ENCODE measurements at places on chromosomes 16 and 17.
A peak's percentile ranks its signal among the peaks of the same experiment; 100 is the strongest.

DNA sequence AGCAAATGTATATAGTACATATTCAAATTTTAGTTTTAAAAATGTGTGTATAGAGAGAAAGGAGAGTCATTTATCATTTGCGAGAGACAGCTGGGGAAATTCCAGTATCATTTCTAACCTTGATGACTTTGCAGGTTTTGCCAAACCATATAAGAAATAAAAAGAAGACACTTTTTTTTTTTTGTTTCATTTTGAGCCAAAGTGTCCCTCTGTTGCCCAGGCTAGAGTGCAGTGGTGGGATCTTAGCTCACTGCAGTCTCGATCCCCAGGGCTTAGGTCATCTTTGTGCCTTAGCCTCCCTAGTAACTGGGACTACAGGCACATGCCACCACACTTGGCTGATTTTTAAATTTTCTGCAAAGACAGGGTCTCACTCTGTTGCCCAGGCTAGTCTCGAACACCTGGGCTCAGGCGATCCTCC, 38.4 kb upstream of the VWA3A start:
- no peak for DNase-seq
- peaks cover 27% of the 10 kb centered on the region for H3K4me1 ChIP-seq
- H3K27me3 ChIP-seq, result no peaks in the 10 kb centered on the region
- H3K36me3 ChIP-seq, result peaks cover 13% of the 10 kb centered on the region

- peaks cover 60% of the 10 kb centered on the region for H3K4me1 ChIP-seq
- H3K27ac ChIP-seq, result peak overlapping the region; percentile 89
Observed at GRCh38 chr16:67054901-67055300, 26.0 kb downstream of the CBFB start.

- peaks cover 10% of the 10 kb centered on the region for H3K4me1 ChIP-seq
- no peaks in the 10 kb centered on the region for H3K36me3 ChIP-seq
- H3K27ac ChIP-seq, result no peak overlapping the region
- no peak overlapping the region for H3K4me3 ChIP-seq
- no peak for DNase-seq
- H3K27me3 ChIP-seq, result peaks cover 5% of the 10 kb centered on the region
Observed at GRCh38 chr17:57935833-57936807, 19.1 kb downstream of the CUEDC1 start.

DNA sequence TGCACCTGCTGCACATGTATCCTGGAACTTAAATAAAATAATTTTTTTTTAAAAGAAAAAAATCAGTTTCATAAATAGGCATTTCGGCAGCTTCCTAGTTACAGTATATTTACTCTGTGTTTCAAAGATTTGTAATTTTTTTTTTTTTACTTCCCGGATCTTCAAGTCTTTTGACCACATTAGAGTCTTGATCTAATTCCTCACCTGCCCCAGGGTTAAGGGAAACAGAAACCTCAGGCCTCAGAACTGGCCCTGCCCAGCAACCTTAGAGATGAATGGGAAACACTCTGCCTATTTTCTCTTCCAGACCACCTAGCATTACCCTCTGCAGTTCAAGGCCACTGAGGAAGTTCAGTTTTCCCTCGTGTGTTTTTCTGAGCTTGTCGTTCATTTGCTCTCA, 304.0 kb downstream of the MAF start:
- no peaks in the 10 kb centered on the region for H3K27me3 ChIP-seq
- H3K4me3 ChIP-seq, result no peak overlapping the region
- no peak for DNase-seq
- H3K27ac ChIP-seq, result no peak overlapping the region
- H3K36me3 ChIP-seq, result no peaks in the 10 kb centered on the region

DNA sequence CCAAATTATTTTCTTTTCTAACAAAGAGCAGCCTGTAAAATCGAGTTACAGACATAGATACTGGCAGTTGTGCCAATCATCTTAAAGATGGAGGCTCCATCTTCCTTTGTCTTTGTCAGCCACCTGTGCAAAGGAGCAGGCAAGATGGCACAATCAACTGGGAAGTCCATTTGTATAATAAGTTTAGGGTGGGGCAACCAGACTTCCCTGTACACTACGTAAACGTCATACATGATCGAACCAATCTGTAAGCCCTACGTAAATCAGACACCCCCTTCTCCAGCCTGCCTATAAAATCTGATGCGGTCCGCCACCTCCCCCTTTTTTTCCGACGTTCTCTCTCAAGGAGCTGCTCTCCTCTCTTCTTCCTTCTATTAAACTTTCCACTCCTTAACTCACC, 31.4 kb upstream of the MEAK7 start:
- H3K36me3 ChIP-seq, result peaks cover 61% of the 10 kb centered on the region
- no peak overlapping the region for H3K27ac ChIP-seq

GRCh38 chr17:61398721-61399130, 917 bp upstream of the TBX2 start:
- peak overlapping the region; percentile 55 for H3K27ac ChIP-seq
- peaks cover 60% of the 10 kb centered on the region for H3K27me3 ChIP-seq
- no peak for DNase-seq

- no peaks in the 10 kb centered on the region for H3K27me3 ChIP-seq
- H3K36me3 ChIP-seq, result peaks cover 3% of the 10 kb centered on the region
- no peak overlapping the region for H3K27ac ChIP-seq
- no peak for DNase-seq
- H3K4me1 ChIP-seq, result peaks cover 16% of the 10 kb centered on the region
Observed at GRCh38 chr17:17710728-17711541, 29.7 kb downstream of the RAI1 start.

- no peaks in the 10 kb centered on the region for H3K36me3 ChIP-seq
- H3K4me3 ChIP-seq, result no peak overlapping the region
- H3K27ac ChIP-seq, result no peak overlapping the region
- peaks cover 3% of the 10 kb centered on the region for H3K4me1 ChIP-seq
Observed at GRCh38 chr16:66660422-66661209, 35.9 kb downstream of the CMTM4 start.

DNA sequence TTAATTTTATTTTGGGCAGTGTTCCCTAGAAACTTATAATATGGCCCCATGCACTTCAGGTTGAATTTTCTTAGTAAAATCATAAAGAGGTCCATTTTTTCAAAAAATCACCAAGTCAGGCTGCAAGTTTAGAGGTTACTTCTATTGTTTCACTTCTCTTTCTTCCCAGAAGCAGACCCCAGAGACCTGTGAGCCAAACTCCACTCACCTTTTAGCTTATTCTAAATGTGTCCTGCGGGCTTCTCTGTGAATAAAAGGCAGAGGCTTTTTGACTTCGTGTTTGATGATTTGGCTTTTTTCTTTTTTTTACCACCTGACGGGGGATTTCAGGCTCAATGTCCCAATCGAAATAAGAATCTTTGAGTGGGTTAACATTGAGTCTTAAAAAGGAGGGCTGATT, 7.4 kb downstream of the PRKCB start:
- H3K36me3 ChIP-seq, result peaks cover 69% of the 10 kb centered on the region
- no peak for DNase-seq
- H3K27ac ChIP-seq, result peak overlapping the region; percentile 88
- peaks cover 80% of the 10 kb centered on the region for H3K4me1 ChIP-seq

GRCh38 chr16:2527071-2527783, 4.0 kb downstream of the CEMP1 start:
- H3K4me3 ChIP-seq, result no peak overlapping the region
- no peak for DNase-seq
- peaks cover 29% of the 10 kb centered on the region for H3K36me3 ChIP-seq
- H3K27me3 ChIP-seq, result no peaks in the 10 kb centered on the region
- peaks cover 6% of the 10 kb centered on the region for H3K4me1 ChIP-seq
- no peak overlapping the region for H3K27ac ChIP-seq

GRCh38 chr17:73657473-73658116, 13.3 kb upstream of the SDK2 start:
- H3K27ac ChIP-seq, result no peak overlapping the region
- H3K4me1 ChIP-seq, result no peaks in the 10 kb centered on the region
- no peak for DNase-seq
- H3K4me3 ChIP-seq, result no peak overlapping the region

DNA sequence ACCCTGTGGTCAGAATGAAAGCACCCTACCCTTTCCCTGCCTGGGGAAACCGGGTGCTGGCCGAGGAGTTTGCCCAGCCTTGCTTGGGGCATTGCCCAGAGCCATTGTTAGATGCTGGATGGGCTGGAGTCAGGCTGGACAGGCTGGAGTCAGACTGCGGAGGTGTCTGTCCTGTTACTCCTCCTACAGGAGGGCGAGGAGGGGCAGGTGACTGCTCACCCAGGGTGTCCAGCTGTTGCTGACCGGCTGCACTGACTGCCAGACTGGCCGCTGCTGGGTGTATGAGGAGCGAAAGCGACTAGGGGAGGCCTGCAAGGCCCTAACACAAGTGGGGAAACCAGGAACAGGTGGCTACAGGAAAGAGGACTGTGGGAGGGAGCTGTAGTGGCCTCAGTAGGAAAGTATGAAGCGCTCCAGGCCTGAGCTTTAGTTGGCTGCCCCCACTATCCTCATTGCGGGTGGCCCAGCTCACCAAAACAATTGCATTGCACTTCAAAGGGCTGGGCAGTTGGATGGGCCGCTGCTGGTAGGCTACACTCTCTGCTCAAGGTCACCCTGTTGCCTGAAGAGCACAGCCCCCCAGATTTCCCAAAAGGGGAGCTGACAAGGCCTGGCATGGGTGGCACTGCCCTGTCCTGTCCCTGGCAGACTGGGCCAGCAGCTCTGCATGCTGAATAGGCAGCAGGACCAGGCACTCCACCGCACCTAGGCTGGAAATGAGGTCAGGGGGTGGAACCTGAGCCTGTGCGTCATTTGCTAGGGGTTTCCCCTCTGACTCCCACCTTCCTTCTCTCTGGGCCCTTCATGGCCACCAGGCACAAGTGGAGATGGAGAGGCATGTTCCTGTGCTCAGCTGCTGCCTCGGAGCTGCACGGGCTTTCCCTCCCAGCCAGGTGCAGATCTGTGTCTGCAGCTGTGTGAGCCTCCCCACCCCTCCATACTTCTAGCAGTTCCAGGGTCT, 18.4 kb downstream of the LDHD start:
- H3K27ac ChIP-seq, result peak overlapping the region; percentile 88
- peak overlapping the region; percentile 7 for H3K4me3 ChIP-seq
- peaks cover 47% of the 10 kb centered on the region for H3K4me1 ChIP-seq
- DNase-seq, result peak; percentile 37

DNA sequence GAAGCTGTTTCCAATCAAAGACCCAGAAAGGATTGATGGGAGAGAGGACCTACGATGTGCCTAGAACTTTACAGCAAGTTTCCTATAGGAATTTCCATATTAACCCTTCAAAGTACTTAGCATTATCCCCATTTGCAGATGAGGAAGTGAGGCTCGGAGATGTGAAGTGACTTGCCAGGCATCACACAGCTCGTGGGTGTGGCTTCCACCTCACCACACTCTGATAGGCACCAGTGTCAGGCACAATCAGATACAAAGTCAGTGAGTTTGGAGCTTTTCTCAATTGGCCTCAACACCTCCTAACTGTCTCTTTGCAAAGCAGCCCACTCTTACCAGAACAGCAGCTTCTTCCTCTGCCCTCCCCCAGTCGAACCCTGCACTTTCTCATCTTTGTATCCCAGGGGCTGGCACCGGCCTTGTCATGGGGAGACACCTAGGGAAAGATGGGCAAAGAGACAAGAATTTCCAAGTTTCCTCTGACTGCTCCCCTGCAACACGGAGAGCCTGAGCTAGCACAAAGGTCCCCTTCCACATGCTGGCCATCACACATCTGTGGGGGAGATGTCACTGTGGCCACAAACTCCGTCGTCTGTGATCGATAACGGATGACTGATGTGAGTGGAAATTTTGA, 37.4 kb upstream of the CCL1 start:
- peaks cover 41% of the 10 kb centered on the region for H3K4me1 ChIP-seq
- no peak overlapping the region for H3K4me3 ChIP-seq
- DNase-seq, result no peak
- no peaks in the 10 kb centered on the region for H3K36me3 ChIP-seq

GRCh38 chr17:77281122-77281903, 140.5 kb downstream of the SEC14L1 start:
- H3K4me1 ChIP-seq, result peaks cover 11% of the 10 kb centered on the region
- no peak overlapping the region for H3K27ac ChIP-seq
- peak overlapping the region; percentile 69 for H3K4me3 ChIP-seq
- peak; percentile 58 for DNase-seq
- H3K27me3 ChIP-seq, result peaks cover 41% of the 10 kb centered on the region
- H3K36me3 ChIP-seq, result no peaks in the 10 kb centered on the region

- H3K27me3 ChIP-seq, result no peaks in the 10 kb centered on the region
- H3K27ac ChIP-seq, result no peak overlapping the region
- H3K36me3 ChIP-seq, result no peaks in the 10 kb centered on the region
- no peaks in the 10 kb centered on the region for H3K4me1 ChIP-seq
- no peak for DNase-seq
- no peak overlapping the region for H3K4me3 ChIP-seq
Observed at GRCh38 chr16:25416002-25416401, 158.4 kb upstream of the ZKSCAN2 start.

GRCh38 chr17:8941980-8942622, 23.4 kb downstream of the PIK3R5 start:
- H3K27ac ChIP-seq, result peak overlapping the region; percentile 95
- H3K4me3 ChIP-seq, result peak overlapping the region; percentile 49
- DNase-seq, result no peak
- H3K4me1 ChIP-seq, result peaks cover 63% of the 10 kb centered on the region
- no peaks in the 10 kb centered on the region for H3K27me3 ChIP-seq
- H3K36me3 ChIP-seq, result peaks cover 68% of the 10 kb centered on the region

- DNase-seq, result no peak
- H3K36me3 ChIP-seq, result peaks cover 37% of the 10 kb centered on the region
- no peaks in the 10 kb centered on the region for H3K27me3 ChIP-seq
Observed at GRCh38 chr16:89481356-89481955, 8.9 kb downstream of the ANKRD11 start.

DNA sequence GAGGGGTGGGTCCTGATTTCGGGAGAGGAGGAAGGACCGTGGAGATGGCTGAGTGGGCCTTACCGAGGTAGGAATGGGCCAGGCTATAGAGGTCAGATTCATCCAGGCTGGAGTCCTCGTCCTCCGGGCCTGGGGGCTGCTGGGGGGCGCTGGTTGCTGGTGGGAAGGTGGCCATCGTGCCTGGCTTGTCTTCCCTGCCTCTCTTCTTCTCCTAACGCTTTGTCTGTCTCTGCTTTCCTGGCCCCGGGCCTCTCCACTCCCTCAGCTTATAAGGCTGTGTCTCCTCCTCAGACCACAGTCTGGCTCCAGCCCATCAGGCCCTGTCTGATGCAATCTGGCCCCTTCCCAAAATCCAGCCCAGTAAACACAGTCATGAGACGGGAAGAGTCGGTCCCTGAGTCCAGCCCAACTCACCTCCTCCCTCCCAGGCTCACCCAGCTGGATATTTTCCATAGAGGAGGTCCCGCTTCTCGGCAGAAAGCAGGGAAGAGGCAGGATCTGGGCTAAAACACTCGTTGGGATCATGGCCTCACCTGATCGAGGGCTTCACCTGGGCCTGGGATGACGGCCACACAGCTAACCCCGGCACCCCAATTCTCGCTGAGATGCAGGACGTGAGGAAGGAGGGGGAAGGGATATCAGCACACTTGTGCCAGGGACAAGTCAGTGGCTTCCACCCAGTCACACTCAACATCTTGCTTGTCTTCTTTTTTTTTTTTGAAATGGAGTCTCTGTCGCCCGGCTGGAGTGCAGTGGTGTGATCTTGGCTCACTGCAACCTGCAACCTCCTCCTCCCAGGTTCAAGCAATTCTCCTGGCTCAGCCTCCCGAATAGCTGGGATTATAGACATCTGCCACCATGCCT, at the start of gene NUPR1:
Gene NUPR1, minus strand, starts transcription at position 242 of the 864 bp plus-strand sequence. Its CDS starts 67 bp downstream, at position 175.
- H3K4me3 ChIP-seq, result no peak within 1 kb of the TSS
- no peak for DNase-seq
- no peaks in the 10 kb centered on the region for H3K36me3 ChIP-seq
- H3K27me3 ChIP-seq, result no peaks in the 10 kb centered on the region

- H3K27me3 ChIP-seq, result no peaks in the 10 kb centered on the region
- H3K27ac ChIP-seq, result peak overlapping the region; percentile 52
- H3K36me3 ChIP-seq, result peaks cover 83% of the 10 kb centered on the region
- DNase-seq, result no peak
Observed at GRCh38 chr17:67116045-67116575, 71.8 kb downstream of the CACNG1 start.

Measured in activated T-helper 2 cell treated with anti-CD3 and anti-CD28 coated beads, Interferon-gamma antibody, Interleukin-2, Interleukin-4, amounts not matched to agents 10 μg/mL and 5 μg/mL and 100 μg/mL, durations not matched to agents 14 hours and 24 hours and 36 hours (primary cell).